ENCODE measurements at places on chromosomes 6 and 20. TPM values are rescaled to one million over a fixed set of nuclear protein-coding genes. Genes with fewer than 3 reads are reported as not detected.
A peak's percentile ranks its signal among the peaks of the same experiment; 100 is the strongest.

Gene CTAGE9
- total RNA-seq: not detected

GRCh38 chr20:2237059-2237458, 58.7 kb upstream of the TGM3 start:
- H3K27ac ChIP-seq: no peak overlapping the region
- no peaks in the 10 kb centered on the region for H3K36me3 ChIP-seq
- H3K4me3 ChIP-seq: no peak overlapping the region
- peaks cover 10% of the 10 kb centered on the region for H3K4me1 ChIP-seq
- DNase-seq: no peak

Gene PRELID3B
- 65.5 TPM for total RNA-seq

GRCh38 chr20:23456409-23456808, 3.7 kb upstream of the CST11 start:
- no peak for DNase-seq
- H3K27me3 ChIP-seq: peaks cover 5% of the 10 kb centered on the region
- no peak overlapping the region for H3K27ac ChIP-seq
- no peak overlapping the region for H3K4me3 ChIP-seq
- H3K4me1 ChIP-seq: no peaks in the 10 kb centered on the region

GRCh38 chr6:89928604-89929003, 34.3 kb downstream of the GJA10 start:
- DNase-seq: no peak
- peaks cover 10% of the 10 kb centered on the region for H3K27me3 ChIP-seq
- no peak overlapping the region for H3K27ac ChIP-seq
- H3K4me1 ChIP-seq: peaks cover 6% of the 10 kb centered on the region

Gene SPO11
- not detected for total RNA-seq

GRCh38 chr20:2332711-2333110, 36.9 kb downstream of the TGM3 start:
- no peak for DNase-seq
- peaks cover 2% of the 10 kb centered on the region for H3K27me3 ChIP-seq

- peak overlapping the region; percentile 33 for H3K27ac ChIP-seq
- H3K4me1 ChIP-seq: peaks cover 23% of the 10 kb centered on the region
- H3K4me3 ChIP-seq: peak overlapping the region; percentile 81
- H3K27me3 ChIP-seq: peaks cover 10% of the 10 kb centered on the region
Observed at GRCh38 chr6:33317419-33317668, 200 bp downstream of the ZBTB22 start.

- H3K27ac ChIP-seq: peak within 1 kb of the TSS; percentile 80
- DNase-seq: peak; percentile 83
- H3K27me3 ChIP-seq: peaks cover 22% of the 10 kb centered on the region
- peaks cover 8% of the 10 kb centered on the region for H3K36me3 ChIP-seq
- peaks cover 8% of the 10 kb centered on the region for H3K4me1 ChIP-seq
Observed at GRCh38 chr20:59603781-59604541, at the start of gene PHACTR3. TSS of gene PHACTR3 (plus strand) at chr20:59604540. CDS start at chr20:59605015, 475 bp downstream.

GRCh38 chr6:7479801-7480266, 61.6 kb upstream of the DSP start:
- no peak overlapping the region for H3K27ac ChIP-seq
- no peaks in the 10 kb centered on the region for H3K36me3 ChIP-seq
- no peaks in the 10 kb centered on the region for H3K4me1 ChIP-seq
- no peak for DNase-seq

- peaks cover 4% of the 10 kb centered on the region for H3K36me3 ChIP-seq
- H3K27me3 ChIP-seq: peaks cover 3% of the 10 kb centered on the region
- no peak for DNase-seq
- no peak overlapping the region for H3K4me3 ChIP-seq
- H3K27ac ChIP-seq: no peak overlapping the region
Observed at GRCh38 chr20:4068708-4069107, 53.4 kb upstream of the RNF24 start.

Gene MLN
- total RNA-seq: not detected

- DNase-seq: no peak
- H3K4me3 ChIP-seq: peak overlapping the region; percentile 49
- peak overlapping the region; percentile 72 for H3K27ac ChIP-seq
- H3K4me1 ChIP-seq: peaks cover 48% of the 10 kb centered on the region
- H3K36me3 ChIP-seq: no peaks in the 10 kb centered on the region
Observed at GRCh38 chr6:12064538-12065071, 52.5 kb downstream of the HIVEP1 start.

- H3K36me3 ChIP-seq: peaks cover 5% of the 10 kb centered on the region
- DNase-seq: no peak
- H3K4me3 ChIP-seq: no peak overlapping the region
- peaks cover 6% of the 10 kb centered on the region for H3K4me1 ChIP-seq
- no peaks in the 10 kb centered on the region for H3K27me3 ChIP-seq
Observed at GRCh38 chr6:1162367-1163275, 149.3 kb upstream of the FOXQ1 start.

Gene ZNF341
- total RNA-seq: 3.3 TPM

DNA sequence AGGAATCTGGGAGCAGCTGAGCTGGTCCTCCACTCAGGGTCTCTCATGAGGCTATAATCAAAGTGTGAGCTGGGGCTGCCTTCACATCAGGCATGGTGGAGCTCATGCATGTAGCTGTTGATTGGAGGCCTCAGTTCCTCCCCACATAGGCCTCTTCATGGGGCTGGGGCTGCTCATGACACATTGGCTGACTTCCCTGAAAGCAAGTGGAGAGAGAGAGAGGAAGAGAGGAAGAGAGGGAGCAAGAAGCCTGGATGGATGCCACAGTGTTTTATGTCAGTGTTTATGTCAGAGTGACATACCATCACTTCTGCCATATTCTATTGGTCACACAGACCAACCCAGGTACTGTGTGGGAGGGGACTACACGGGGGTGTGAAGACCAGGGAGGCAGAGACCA, 43.8 kb downstream of the EYA2 start:
- H3K4me1 ChIP-seq: peaks cover 37% of the 10 kb centered on the region
- no peak for DNase-seq
- no peaks in the 10 kb centered on the region for H3K36me3 ChIP-seq

Gene RBM12
- 147 TPM for total RNA-seq

GRCh38 chr6:124961777-124962638, at the start of gene RNF217:
TSS of gene RNF217 (plus strand) at chr6:124962437. CDS start at chr6:124962545, 108 bp downstream.
- H3K27ac ChIP-seq: peak within 1 kb of the TSS; percentile 56
- no peaks in the 10 kb centered on the region for H3K36me3 ChIP-seq
- H3K4me3 ChIP-seq: peak within 1 kb of the TSS; percentile 89
- DNase-seq: peak; percentile 67

Gene TRIM10
- total RNA-seq: not detected

- peaks cover 47% of the 10 kb centered on the region for H3K4me1 ChIP-seq
- peak; percentile 66 for DNase-seq
- peaks cover 7% of the 10 kb centered on the region for H3K27me3 ChIP-seq
- H3K27ac ChIP-seq: peak overlapping the region; percentile 77
- no peaks in the 10 kb centered on the region for H3K36me3 ChIP-seq
- no peak overlapping the region for H3K4me3 ChIP-seq
Observed at GRCh38 chr20:20498076-20498861, 130.4 kb downstream of the INSM1 start.

Gene ACTR5
- total RNA-seq: 10.1 TPM

- H3K4me3 ChIP-seq: no peak overlapping the region
- H3K4me1 ChIP-seq: no peaks in the 10 kb centered on the region
- H3K27ac ChIP-seq: no peak overlapping the region
Observed at GRCh38 chr20:58349570-58349969, 39.5 kb upstream of the VAPB start.

Gene RBPJL
- total RNA-seq: not detected

DNA sequence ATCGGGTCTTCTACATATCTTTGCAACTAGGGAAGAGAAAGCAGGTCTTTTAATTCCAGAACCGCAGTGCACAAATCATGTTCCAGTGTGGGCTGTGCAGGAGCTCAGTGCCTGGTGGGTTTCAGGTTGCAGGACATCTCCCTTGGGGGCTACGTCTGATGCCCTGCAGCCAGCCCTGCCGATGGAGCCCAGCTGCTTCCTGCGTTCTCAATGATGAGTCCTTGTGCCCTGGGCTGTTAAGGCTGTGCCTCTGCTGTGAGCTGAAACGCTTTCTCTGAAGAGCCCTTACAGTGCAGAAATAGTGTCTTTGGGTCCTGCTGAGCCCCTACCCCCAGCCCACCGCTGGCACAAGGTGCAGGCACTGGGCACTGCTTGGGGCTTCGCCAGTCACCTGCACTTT, 192.9 kb downstream of the SYNDIG1 start:
- H3K27me3 ChIP-seq: peaks cover 3% of the 10 kb centered on the region
- no peak overlapping the region for H3K4me3 ChIP-seq
- DNase-seq: peak; percentile 35
- H3K4me1 ChIP-seq: no peaks in the 10 kb centered on the region

- H3K4me3 ChIP-seq: no peak overlapping the region
- no peaks in the 10 kb centered on the region for H3K27me3 ChIP-seq
- no peak overlapping the region for H3K27ac ChIP-seq
- H3K4me1 ChIP-seq: peaks cover 2% of the 10 kb centered on the region
- H3K36me3 ChIP-seq: no peaks in the 10 kb centered on the region
Observed at GRCh38 chr20:47382746-47383415, 26.4 kb upstream of the ZMYND8 start.

- DNase-seq: no peak
- H3K4me1 ChIP-seq: no peaks in the 10 kb centered on the region
- no peak overlapping the region for H3K27ac ChIP-seq
- H3K4me3 ChIP-seq: no peak overlapping the region
- H3K36me3 ChIP-seq: no peaks in the 10 kb centered on the region
Observed at GRCh38 chr6:48757661-48758060, 646.7 kb upstream of the PTCHD4 start.

GRCh38 chr20:1196634-1197033, 6.6 kb upstream of the C20orf202 start:
- peaks cover 5% of the 10 kb centered on the region for H3K36me3 ChIP-seq
- peaks cover 5% of the 10 kb centered on the region for H3K27me3 ChIP-seq
- no peak overlapping the region for H3K27ac ChIP-seq
- H3K4me3 ChIP-seq: no peak overlapping the region

DNA sequence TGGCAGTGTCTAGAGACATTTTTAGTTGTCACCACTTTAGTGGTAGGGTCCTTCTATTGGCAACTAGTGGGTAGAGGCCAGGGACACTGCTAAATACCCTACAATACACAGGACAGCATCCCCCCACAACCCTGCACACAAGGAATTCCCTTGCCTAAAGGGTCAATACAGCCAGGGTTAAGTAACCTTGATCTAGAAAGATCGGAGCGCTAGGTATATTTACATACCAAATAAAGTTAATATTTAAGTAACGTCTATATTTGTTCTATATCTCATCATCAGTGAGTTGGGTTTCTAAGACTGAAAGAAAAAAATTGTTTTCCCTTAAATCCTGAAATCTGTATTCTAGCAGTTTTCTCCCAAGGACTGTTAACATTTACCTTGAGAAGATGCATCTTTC, 16.1 kb downstream of the BFSP1 start:
- H3K36me3 ChIP-seq: peaks cover 7% of the 10 kb centered on the region
- H3K4me3 ChIP-seq: no peak overlapping the region
- no peaks in the 10 kb centered on the region for H3K4me1 ChIP-seq
- no peak for DNase-seq
- no peak overlapping the region for H3K27ac ChIP-seq

Gene TNNC2
- total RNA-seq: 0.64 TPM

Gene CALHM4
- not detected for total RNA-seq

Gene RAET1L
- not detected for total RNA-seq

GRCh38 chr6:43836507-43837240, 66.7 kb downstream of the VEGFA start:
- no peak overlapping the region for H3K27ac ChIP-seq
- no peaks in the 10 kb centered on the region for H3K36me3 ChIP-seq
- no peak for DNase-seq
- peaks cover 22% of the 10 kb centered on the region for H3K4me1 ChIP-seq

Gene CLPSL2
- total RNA-seq: not detected

GRCh38 chr20:4235512-4236043, 220.2 kb upstream of the RNF24 start:
- H3K27ac ChIP-seq: no peak overlapping the region
- no peaks in the 10 kb centered on the region for H3K4me1 ChIP-seq
- no peak for DNase-seq
- no peak overlapping the region for H3K4me3 ChIP-seq

Gene HMGA1
- 322 TPM for total RNA-seq

- H3K27me3 ChIP-seq: peaks cover 1% of the 10 kb centered on the region
- no peak for DNase-seq
- no peak overlapping the region for H3K4me3 ChIP-seq
- no peaks in the 10 kb centered on the region for H3K36me3 ChIP-seq
- no peak overlapping the region for H3K27ac ChIP-seq
Observed at GRCh38 chr6:150647051-150647450, 47.4 kb downstream of the PLEKHG1 start.

Gene CRIP3
- total RNA-seq: 0.69 TPM

DNA sequence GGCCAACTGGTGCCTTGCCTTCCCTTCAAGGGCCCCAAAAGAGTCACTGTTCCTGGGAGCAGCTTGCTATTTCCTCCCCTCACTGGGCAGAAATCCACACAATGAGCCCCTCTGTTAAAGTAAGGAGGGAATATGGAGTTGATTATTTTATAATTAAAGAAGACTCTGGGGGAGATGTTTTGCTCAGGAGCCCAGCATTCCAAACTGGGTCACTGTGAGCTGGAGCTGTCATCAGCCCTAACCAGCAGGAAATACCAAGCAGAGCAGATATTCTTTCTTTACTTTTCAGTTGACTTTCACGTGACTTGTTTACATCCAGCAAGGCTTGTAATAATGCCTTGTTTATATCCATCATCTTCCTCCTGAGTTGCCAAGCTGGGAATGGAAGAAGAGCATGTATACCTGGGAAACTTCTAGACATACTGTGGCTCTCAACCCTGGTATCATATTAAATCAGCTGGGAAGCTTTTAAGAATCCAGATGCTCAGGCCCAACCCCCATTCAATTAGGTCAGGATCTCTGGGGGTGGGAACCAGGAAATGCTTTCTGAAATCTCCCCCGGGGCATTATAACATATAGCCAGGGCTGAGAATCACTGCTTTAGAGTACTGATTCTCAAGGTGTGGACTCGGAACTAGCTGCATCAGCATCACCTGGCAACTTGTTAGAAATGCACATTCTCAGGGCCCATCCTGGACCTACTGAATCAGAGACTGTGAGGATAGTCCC, 175.6 kb upstream of the MYLIP start:
- no peak for DNase-seq
- H3K27ac ChIP-seq: no peak overlapping the region
- no peaks in the 10 kb centered on the region for H3K36me3 ChIP-seq
- H3K4me1 ChIP-seq: peaks cover 28% of the 10 kb centered on the region
- no peaks in the 10 kb centered on the region for H3K27me3 ChIP-seq
- H3K4me3 ChIP-seq: no peak overlapping the region

Gene ZDHHC14
- 5.1 TPM for total RNA-seq

Gene PPIL6
- 0.83 TPM for total RNA-seq

All from glutamatergic neuron (in vitro differentiated cells).